ENCODE measurements at places on chromosomes 2 and 18. TPM values are rescaled to one million over a fixed set of nuclear protein-coding genes. Genes with fewer than 3 reads are reported as not detected.

DNA sequence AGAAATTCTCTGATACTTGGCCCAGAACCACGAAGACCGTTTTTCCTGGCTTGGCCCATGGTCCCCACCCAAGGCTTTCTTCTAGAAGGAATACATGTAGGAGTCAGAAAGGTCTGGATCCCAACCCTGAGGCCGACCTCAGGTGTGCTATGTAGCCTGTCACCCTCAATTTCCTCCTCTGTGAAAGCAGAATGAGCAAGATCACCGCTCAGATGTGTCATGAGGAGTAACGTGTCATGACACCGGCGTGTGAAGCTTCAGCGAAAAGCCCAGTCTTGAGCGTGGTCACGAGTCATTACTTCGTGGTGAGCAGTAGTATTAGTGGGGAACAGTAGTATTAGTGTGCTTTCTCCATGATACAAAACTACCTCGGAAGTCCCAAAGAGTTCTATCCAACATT, 103.4 kb downstream of the ALPK2 start:
- no peak for DNase-seq

GRCh38 chr2:10132043-10132575, 9.6 kb downstream of the RRM2 start:
- DNase-seq = no peak

DNA sequence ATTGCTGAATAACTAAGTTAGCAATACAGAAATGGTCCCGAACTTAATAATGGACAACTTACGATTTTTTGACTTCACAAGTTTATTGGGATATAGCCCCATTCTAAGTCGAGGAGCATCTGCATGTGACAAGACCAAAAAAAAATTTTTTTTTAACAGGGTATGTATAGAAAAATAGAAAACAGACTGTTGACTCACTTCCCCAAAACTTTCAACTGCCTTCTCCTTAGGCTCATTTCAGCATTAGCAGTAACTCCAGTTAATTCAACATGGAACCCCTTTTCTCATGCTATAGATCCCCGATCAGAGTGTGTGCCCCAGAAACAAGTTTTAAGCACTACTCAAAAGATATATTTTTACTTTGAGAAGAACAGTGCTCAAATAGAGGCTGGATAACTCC, 5.4 kb downstream of the CD302 start:
- no peak for DNase-seq

ASB18 gene
- 0.78 TPM for total RNA-seq

- DNase-seq = no peak
Measured at GRCh38 chr18:48742706-48743475, 204.1 kb downstream of the CTIF start.

- DNase-seq = no peak
Measured at GRCh38 chr2:64951306-64951953, 37.8 kb upstream of the SLC1A4 start.

DNA sequence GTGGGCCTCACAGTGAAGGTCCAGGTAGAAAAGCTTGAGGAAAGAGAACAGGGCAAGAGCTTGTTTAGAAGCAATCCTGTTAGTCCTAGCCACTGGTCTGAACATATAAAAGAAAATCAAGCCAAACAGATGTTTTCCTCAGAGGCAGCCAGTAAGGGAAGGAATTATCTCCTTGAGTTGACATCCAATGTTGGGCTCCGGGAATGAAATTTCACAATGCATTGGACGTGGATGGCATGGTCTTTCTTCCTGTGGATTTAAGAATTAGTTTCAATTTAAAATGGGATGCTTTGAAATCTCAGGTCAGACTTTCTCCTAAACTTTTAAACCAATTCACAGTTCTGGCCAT, 92.1 kb downstream of the ACKR3 start:
- DNase-seq = no peak

HMSD gene
- 0.16 TPM for total RNA-seq

- no peak for DNase-seq
Measured at GRCh38 chr2:103873716-103874351, 980.1 kb upstream of the POU3F3 start.

- no peak for DNase-seq
Measured at GRCh38 chr2:196442211-196442610, 197.3 kb upstream of the CCDC150 start.

TNS1 gene
- total RNA-seq = 3.1 TPM

DNA sequence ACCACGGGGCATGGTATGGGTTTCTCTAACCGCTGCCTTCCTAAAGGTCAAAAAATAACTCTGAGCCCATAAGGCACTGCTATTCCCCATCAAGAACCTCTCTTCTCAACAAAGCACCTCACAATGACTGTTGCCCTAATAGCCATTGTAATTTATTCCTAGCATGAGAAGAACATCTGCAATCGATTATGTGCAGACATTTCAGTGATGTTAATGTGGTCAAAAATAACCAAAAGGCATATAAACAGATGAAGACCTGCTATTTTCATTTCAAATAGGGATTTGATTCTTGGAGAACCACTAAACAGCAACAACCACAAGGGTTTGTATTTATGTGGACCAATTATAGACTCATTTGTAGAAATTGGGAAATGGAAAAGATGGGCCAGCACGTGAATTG, 356.6 kb downstream of the FBXO15 start:
- DNase-seq = no peak

DNA sequence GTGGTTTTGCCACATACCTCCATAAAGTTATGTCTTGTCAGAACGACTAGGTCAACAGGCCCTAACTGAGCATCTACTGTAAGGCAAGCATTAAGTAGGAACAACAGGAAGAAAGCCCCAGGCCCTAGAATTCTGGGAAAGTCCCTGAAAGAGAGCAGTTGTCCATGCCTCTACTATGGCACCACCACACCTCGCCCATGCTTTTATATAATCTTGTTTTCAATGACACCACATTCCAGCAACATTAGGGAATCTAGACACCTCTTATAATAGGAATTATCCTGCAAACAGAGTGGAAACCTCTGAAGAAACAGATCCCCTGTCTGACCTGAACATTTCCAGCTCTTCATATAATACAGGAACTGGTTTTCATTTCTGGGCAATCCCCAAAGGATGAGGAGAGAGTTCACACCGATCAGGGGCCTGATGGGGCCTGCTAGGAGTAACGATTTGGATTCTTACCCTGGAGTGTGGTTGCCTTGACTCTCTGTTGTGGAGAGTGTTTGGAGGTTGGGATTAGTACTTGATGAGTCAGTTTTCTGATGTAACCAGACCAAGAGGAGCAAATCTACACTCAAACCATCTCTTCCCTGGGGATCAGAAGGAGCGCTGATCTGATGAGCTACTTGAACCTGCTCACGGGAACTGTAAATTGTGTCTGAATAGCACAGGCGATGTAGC, 31.9 kb upstream of the CEP68 start:
- no peak for DNase-seq

- DNase-seq = no peak
Measured at GRCh38 chr2:241393524-241394196, 37.6 kb downstream of the FARP2 start.

DNA sequence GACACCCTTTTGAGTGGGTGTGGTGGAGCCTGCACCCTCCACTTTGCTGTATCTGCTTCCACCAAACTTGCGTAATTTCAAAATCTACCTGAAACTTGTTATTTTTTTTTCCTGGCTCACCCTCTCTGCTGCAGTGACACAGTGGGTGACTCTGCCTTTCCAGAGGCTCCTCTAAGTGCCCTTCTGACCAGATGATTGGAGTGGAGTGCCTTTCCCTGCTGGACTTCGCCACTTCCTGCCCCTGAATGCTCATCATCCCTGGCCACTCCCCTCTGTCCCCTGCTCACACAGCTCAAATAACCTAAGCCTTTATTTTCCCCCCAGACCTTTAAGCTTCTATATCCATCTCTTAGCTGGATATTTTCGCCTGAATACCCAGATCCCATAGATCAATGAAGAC, 777.5 kb upstream of the ID2 start:
- DNase-seq = no peak

GRCh38 chr18:52395146-52395852, 55.3 kb downstream of the DCC start:
- no peak for DNase-seq

AGBL5 gene
- total RNA-seq = 17.5 TPM

DNA sequence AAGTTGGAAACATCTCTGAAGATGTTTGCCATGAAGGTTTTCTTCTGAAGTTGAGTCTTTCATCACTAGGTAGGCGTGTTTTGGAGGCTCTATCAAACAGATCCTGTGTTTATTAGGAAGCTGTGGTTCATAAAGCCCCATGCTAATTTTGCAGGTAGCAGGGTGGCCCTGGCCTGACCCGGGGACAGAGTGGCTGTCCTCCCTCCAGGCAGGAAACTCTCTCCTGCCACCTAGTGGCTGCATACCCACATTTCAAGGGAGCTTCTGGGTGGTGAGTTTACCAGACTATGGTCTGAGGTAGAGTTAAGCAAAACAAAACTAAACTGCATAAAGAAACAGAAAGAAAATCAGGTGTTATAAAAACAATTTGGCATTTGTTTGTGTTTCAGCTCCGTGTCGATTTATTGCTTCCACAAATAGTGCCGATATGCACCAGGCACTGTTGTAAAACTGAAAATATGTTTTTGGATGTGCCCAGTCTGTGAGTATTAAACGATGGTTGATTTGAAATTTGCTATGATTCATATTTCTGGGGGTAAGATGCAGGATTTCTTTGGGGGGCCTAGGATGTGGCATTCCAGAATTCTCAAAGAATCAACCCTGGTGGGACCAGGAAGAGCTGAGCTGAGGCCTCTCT, 26.0 kb upstream of the IL37 start:
- no peak for DNase-seq

DNA sequence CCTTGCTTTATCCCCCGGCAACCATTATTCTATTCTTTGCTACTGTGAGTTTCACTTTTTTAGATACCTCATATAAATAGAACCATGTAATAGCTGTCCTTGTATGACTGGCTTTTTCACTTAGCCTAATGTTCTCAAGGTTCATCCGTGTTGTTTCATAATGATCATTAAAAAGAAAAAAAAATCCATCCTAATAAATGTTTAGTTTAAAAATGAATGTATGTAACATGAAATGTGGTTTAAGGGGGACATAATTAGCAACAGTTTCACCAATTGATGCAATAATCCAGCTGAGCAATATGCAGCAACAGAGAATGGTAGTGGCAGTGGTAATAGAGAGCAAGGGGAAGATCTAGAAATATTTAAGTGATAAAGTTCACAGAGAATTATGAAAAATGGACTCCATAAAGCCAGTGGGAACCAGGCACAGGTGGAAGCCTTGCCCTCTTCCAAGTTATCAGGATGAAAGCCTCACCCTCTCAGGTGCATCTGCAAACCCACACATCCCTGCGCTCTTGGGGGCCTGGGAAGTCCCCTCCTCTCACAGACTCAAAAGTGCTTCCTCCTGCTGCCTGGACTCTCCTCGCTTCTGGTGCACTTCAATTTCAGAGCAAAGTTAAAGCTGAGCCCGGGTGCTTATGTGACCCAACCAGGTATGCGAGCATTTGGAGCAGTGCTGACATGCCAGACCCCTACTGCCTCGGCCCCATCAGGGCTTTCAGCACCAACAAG, 1403.3 kb upstream of the SLC39A10 start:
- DNase-seq = no peak

FAM210A gene
- total RNA-seq = 31.8 TPM

FOSL2 gene
- total RNA-seq = 6.2 TPM

GPR39 gene
- 5.0 TPM for total RNA-seq

SAG gene
- total RNA-seq = not detected

GRCh38 chr2:72562451-72563153, 263.2 kb downstream of the EXOC6B start:
- no peak for DNase-seq

SRD5A2 gene
- not detected for total RNA-seq

DNA sequence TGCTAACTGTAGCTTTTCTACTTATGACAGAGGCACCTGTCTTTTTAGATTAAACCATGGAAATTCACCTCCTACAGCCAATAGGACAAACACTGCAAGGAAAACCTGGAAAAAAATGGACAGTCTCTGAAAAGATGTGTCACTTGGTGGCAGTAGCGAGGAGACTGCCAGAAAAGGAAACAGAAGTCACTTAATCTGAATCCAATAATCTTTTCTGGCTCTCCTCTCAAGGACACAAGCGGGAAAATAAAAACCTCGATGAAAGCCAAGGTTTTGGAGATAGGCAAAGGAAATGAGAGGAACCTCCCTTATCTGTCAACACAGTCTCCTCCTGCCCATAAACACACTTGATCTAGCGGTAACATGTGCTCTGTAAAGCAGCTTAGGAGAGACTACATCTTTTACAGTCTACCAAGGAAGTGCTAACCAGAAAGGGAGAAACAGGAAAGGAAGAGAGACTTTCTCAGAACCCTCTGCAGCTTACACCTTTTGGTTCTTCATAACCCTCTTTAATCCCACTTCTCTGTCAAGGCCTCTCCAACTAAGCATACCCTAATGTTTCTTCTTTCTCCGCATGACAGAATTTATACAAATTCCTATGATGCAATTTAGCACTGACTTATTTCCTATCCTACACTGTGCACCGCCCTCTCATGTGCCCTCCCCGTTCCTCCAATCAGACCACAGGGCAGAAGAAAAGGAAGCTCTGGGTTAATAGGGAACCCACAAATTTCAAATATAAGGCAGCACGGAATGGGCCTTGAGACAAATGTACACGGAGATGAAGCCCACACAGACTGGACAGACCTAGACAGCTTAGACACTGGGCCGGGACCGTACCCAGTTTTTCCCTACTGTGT, 52.8 kb downstream of the CLASP1 start:
- no peak for DNase-seq

- DNase-seq = no peak
Measured at GRCh38 chr2:142885543-142885942, 8.1 kb downstream of the KYNU start.

DNA sequence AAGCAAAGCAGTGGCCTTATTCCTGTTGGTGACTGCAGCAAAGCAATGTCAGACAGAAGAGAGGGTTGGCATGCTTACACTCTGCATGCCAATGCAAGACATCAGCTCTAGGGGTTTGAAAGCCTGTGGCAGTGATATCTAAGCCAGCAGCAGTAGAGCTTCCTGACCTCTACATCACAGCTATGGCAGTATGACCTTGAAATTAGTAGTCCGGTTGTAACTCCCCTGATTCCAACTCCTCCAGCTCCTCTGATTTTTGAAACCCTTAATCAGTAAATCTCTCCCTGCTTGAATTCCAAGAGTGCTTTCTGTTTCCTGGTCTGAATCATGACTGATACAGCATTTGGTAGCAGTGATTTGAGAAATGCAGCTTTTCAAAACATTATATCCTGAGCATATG, 60.0 kb upstream of the LRP1B start:
- DNase-seq = no peak

NCKAP5 gene
- 14.0 TPM for total RNA-seq

DNA sequence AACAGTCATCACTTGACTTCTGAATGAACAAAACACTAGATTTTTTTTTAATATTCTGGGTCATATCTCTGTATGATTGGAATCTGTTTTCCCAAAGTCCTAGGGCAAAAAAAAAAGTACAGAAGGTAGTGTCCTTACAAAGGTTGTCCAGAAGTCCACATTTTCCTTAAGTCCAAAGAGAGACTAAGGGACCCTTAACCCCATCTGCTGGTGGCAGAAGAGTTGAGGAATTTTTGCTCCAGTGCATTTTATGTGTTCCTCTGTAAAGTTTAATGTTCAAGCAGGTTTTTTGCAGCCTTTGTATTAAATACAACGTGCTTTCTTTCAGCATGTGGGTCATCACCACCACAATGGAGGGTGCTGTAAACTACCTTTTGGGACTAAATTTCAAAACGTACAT, 215.9 kb downstream of the SP3 start:
- DNase-seq = no peak

Measured in occipital lobe (tissue), 3 donors.